Breast epithelium (tissue), 4 donors: ENCODE measurements at places on chromosomes 2 and 18.

DNA sequence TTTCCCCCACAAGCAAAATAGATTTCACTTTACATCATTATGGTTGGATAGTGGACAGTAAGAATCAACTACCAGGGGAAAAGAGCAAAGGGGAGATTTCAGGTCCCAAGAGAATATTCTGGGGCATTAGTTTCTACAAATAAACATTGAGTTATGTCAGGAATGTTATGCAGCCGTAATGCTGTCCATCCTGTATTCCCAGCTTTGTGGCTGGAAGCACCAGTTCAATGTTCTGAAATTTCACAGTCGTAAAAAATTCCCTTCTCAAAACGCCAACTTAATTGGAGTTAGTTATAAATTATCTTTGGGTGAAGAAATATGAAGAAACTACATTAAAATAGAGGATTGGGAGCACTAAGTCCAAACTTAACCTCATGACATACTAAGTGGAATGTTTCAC lies 141.5 kb upstream of the FIGN start:
- no peak for DNase-seq

- DNase-seq: no peak
Measured at GRCh38 chr2:43197588-43197896, 28.9 kb downstream of the ZFP36L2 start.

GRCh38 chr18:70333757-70334156 lies 44.9 kb downstream of the SOCS6 start:
- DNase-seq: no peak

DNA sequence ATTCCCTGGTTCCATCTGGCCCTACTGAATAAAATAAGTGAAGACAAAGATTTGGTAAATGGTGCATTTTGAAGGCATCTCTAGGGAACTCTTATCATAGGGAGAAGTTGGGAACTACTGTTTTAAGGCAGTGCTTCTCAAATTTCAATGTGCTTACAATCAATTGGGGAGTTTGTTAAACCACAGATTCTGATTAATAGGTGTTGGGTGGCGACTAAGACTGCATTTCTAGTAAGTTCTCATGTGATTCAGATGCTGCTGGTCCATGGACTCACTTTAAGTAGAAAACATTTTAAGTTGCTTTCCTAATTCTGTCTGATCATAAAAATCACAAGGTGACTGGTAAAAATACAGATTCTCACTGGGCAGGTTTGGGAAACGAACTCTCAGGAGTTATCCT lies 14.6 kb downstream of the FARSB start:
- no peak for DNase-seq

- DNase-seq: no peak
Measured at GRCh38 chr2:167954495-167954894, 292.9 kb downstream of the STK39 start.

DNA sequence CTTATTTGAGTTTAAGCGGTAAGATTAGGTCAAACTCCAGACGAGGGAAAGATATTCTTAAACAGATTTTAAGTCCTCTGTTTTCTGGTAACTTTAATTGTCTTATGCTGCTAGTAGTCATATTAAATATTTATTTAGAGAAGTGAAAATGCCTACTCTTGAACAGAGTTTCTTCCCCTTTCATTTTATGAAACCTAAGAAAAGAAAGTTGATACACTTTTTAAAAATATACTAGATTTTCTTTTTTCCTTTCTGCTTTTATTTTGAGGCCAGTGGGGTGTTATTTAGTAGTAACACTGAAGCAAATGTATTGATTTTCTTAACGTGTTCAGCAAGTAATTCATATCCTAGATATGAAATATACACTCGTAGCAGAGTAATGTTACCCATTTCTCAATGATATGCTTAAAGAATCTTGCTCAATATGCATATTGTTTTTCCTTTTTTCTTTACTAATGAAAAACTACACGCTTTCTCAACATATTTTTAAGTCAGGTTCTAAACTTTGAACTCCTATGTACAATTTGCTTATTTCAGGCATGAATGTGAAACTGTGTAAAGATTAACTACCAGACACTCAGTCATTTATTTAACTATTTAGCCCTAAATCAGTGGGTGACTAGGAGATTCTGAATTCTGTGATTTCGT lies 691 bp downstream of the KYNU start:
- DNase-seq: no peak

GRCh38 chr18:10018289-10018688 lies 104.5 kb downstream of the VAPA start:
- no peak for DNase-seq

DNA sequence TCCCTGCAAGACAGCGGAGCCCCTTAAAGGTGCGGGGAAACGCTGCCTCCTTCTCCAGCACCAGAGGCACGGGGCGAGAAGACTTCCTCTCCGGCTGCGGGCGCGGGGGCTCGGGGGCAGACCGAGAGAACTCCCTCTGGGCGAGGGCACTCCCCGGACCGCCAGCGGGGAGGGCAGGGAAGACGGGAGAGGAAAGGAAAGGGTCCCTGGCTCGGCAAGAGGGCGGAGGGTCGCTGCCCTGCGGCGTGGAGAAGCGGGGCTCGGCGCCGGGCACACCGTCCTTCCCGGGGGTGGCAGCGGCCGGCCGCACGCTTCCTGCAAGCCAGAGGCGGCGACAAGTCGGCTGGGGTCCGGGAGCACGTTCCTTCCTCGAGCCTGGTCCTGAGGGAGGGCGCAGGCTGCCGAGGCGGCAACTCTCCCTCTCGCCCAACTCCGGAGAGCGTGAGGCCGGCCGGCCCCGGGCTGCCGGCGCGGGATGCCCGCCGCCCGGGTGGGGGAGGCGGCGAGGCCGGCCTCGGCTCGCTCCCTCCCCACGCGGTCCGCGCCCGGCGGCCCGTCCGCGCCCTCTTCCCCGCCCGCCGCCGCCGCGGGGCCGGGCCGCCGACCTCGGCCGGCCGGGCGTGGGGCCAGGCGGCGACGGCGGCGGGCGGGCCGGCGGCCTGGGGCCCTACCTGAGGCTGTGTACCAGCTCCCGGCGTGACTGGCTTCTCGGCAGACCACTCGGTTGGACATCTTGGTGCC lies 1.1 kb downstream of the MEMO1 start:
- DNase-seq: no peak

DNA sequence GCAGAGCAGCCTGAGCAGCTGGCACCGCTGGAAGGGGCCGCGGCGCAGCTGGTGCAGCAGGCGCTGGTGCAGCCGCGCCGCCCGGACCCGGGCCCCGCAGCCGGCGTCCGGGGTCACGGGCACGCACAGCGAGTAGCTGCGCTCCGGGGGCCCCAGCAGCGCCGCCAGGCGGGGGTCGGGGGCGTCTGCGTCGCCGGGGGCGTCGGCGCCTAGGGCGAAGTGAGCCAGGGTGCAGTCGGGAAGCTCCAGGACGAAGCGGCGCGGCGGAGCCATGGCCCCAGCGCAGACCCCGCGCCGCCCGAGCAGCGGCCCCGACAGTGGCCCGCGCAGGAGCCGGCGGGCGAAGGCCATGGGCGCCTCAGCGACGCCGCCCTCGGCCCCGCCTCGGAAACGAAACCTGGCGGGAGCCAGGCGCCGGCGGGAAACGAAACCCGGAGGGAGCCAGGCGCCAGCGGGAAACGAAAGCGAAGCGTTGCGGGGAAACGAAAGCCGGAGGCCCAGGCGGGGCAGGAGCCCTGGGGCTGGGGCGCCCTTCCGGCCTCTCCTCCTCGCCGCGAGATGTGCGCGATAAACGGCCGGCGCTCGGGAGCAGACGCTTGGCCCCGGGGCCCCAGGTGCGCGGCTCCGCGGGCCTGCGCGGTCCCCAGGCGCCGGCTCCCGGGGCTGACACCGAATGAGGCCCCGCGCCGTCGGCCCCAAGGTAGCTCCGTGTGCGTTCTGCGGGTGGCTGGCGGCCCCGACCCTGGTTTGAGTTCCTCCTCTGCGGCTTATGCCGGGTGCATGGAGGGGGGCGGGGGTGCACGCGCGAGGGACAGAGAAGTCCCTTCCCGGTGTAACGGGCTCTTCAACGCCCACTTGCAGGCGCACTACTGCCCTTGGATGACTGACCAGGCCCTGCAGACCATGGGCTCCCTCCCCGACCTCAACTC lies at the start of gene CMPK2:
Gene CMPK2 (minus strand): TSS at position 562 of the 929 bp plus-strand sequence. CDS start 211 bp downstream, at position 351.
- DNase-seq: no peak

DNA sequence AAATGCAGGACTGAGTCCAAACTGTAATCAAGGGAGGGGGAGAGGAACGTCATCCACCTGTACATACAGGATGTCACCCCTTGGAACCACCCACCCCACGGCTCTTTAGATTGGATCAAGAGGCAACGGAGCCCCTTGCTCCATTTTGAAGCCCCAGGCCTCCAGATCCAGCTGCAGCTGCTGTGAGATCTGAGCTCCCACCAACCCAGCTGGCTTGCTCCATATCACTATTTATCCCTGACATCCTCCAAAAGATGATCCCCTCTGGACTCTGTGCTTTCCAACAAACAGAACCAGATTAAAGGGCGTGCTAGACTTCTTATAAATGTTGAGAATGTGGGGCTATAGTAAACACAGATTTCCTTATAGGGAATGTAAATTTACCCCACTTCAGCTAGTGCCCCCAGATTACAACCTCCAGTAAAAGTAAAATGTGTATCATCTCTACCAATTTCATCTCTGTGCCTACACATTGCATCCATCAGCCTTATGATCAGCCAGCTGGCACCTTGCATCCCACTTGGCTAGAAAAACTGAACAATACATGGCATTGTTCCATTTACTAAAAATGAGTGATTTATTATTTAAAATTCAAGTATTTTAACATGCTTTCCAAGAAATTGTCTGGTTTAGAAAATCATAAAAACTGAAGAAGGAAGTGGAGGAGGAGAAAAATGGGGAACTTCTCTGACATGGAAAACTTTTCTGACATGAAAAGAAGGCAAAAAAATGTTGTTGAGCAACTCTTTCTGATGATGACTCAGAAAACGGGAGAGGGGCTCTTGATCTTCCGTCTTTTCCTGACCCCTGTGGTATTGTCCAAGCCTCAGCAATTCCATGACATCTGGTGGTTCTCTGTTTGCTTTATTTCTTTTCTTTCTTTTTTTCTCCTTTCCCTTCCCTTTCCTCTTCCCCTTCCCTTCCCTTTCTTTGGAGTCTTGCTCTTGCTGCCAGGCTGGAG lies 262.6 kb upstream of the THUMPD2 start:
- DNase-seq: no peak

DNA sequence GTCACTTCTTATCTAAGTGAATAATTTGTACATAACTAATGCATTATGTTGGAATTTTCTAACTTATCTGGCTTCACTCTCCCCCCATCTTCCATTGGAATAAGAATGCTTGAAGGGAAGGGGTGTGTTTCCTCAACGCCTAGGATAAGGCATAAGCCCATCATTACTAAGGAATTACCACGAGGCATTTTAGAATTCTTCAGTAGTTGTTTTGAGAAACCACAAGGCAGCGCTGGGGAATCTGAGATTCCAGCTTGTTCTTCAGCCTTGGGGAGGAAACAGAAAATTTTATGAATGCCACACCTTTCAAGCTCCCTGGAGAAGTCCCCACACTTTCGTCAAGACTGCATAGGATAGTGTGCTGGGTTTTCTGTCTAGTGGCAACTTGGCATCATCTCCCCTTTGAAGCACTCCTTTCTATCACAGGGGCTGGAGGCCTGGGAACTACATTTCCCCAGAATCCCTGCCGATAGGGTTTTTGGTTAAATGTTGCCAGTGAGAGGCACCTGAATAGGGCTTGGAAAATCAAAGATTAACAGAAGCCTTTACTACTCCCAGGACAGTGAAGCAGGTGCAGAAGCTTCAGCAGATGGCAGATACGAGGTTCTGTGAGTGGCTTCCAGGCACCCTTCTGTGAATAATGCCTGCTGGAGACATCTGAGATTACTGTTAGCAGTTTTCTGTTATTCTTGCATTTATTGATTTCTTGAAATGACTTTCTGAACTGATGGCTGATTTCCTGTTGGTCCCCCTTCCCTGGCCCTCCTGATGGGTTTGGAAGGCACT lies 192.7 kb upstream of the REV1 start:
- no peak for DNase-seq

DNA sequence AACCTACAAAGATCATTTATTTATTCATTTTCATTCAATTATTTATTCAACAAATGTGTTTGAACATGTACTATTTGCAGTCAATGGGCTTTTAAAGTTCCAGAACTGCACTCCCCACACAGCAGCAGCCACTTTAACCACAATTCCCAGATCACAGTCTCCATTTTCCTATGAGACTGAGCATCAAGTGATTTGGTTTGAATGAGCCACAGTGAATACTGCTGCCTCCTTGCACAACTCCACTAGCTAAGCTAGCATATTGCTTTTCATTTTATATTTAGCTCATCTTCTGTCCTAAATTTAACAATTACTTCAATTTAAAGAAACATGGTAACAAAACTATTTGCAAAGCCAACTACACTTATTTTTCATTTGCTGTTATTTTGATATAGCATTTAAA lies 353.4 kb upstream of the VRK2 start:
- no peak for DNase-seq

- DNase-seq: no peak
Measured at GRCh38 chr2:166088634-166089033, 39.2 kb downstream of the SCN1A start.

DNA sequence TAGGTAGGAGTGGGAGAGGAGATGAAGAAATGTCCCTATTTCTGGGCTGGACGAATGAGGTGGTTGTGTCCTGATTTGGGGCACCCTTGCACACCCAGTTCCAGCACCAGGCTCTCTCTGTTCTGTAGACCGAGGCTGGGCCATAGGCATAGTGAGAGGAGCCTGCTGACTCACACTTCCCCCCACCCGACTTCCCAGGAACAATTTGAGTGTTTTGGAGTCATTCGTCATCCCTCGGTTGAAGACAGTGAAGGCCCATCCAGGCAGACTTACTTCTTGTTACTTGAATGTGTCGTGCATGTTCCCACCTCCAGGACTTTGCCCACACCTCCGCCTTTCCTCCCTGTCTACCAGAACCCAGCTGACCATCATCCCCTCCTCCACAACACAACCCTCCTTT lies 179.1 kb downstream of the HAUS1 start:
- DNase-seq: no peak

DNA sequence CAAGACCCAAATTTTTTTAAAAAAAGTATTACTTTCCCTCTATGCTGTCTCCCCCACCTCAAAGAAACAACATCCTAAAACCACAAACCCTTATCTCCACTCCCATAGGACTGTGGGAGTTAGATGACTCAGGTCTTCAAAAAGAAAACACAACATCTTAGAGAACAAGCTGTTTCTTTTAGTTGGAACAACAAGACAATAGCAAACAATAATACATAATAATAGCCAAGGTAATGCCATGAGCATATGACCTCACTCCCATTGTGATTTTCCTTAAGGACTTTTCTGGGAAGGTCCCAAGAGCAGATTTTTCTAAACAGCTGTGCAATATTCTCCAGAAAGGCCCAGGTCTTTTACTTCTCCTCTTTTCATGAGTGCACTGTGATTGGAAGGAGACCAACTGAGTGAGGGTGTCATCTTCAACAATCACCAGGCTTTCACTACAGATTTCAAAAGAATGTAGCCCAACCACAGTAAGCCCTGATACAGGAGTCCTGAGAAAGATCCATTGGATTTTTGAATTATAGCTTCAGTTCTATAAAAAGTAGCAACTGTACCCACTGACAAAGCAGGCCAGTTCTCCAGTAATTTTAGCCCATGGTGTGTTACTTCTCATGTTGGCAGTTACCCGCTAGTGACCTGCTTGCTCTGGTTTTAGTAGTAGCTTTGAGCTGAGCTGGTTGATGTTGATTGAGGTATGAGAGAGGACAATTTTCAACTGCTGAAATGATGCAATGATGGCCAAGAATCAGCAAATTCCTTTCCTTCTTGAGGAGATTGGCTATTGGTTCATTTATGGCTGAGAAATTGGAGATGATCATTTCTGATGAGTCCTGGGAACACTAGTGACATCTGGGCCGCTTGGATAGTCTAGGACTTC lies 144.5 kb upstream of the TCF4 start:
- DNase-seq: no peak
